Stimulated activated CD4-positive, alpha-beta T cell treated with anti-CD3 and anti-CD28 coated beads, Interleukin-4, amount 100 ng/mL, for 24 hours (primary cell): ENCODE measurements at places on chromosomes 6 and 20.

- no peak for DNase-seq
These were observed 45.0 kb downstream of the LIN28B start for GRCh38 chr6:105001906-105002305.

DNA sequence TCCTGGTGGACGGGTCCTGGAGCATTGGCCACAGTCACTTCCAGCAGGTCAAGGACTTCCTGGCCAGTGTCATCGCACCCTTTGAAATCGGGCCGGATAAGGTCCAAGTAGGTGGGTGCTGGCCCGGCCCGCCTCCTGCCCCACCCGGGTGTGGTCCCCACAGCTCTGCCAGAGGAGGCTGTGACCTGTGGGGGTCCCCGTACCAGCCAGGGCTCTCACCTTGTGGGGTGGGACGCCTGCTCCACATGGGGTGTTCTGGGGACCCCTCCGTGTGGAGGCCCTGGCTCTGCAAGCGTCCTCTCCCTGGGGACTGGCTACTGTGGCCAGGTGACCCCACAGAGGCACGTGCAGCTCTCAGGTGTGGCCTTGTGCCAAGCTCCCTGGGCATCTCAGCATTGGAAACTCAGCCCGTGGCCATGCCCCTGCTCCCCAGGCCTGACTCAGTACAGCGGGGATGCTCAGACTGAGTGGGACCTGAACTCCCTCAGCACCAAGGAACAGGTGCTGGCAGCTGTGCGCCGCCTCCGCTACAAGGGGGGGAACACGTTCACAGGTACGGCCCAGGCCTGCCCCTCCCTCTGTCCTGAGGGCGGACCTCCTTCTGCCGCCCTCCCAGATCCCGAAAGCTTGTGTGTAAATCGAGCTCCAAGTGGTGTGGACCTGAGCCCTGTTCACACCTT lies 14.7 kb downstream of the COL20A1 start:
- DNase-seq, result no peak

- DNase-seq, result no peak
These were observed 17.5 kb downstream of the SRC start for GRCh38 chr20:37363221-37364012.

DNA sequence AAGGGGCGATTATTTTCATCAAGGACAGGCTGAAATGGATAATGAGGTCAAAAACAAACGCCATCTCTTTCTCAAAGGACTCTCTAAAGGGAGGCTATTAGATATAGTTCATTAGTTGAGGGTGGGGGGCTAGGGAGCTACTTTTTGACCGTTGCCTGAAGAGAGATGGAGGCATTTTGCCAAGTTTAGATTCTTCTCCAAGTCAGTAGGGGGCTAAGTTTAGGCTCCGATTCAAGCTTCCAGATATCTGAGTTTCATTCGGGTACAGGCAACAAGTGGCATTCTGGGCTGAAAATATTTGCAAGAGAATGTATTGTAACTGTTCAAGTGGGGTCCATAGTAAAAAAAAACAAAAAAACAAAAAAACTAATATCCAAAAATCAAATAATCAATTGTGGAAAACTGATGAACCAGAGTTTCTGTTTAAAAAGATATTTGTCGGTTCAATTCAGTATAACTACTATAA lies 43.4 kb upstream of the PIM1 start:
- no peak for DNase-seq

GRCh38 chr6:25717866-25718740 lies 36.4 kb upstream of the SLC17A4 start:
- DNase-seq, result no peak

GRCh38 chr6:16730738-16731477 lies 30.4 kb downstream of the ATXN1 start:
- no peak for DNase-seq

DNA sequence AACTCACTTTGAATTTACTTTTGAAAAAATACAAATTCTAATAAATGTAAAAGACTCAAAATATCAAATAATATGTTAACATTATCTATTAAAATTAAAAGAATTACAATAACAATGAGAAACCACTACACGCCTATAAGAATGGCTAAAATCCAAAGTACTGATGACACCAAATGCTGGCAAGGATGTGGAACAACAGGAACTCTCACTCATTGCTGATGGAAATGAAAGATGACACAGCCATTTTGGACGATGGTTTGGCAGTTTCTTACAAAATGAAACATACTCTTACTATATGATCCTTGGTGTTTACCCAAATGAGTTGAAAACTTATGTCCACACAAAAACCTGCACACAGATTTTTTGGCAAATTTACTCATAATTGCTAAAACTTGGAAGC lies 15.6 kb upstream of the STX11 start:
- no peak for DNase-seq

- DNase-seq, result no peak
These were observed 29.0 kb downstream of the JARID2 start for GRCh38 chr6:15274692-15275387.

DNA sequence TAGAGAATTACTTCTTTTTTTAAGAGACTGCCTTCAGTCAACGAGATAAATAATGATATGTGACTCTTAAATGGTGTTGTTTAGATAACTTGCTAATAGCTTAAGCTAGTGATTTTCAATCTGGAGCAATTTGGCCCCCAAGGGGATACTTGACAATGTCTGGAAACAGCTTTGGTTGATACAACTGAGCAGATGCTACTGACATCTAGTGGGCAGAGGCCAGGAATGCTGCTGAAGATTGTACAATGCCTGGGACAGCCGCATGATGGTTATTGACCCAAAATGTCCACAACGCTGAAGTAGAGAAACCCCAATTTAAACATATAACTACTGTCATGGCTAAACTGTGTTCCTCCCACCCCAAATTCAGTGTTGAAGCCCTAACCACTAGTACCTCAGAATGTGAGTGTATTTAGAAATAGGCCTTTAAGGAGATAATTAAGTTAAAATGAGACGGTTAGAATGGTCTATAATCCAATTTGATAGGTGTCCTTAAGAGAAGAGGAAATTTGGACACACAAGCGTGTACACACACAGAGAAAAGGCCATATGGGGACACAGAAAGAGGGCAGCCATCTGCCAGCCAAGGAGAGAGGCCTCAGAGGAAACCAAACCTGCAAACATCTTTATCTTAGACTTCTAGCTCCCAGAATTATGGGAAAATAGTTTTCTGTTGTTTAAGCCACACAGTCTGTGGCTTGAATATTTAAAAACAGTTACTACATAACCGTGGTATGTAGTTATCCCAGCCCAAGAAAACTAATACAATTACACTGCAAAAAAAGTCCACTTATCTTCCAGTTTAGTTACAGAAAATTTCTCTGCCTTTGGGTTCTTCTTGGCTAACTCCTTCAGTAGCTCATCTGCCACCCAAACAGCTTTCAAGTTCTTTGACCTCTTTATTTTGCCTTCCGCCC lies 22.2 kb downstream of the RWDD2A start:
- peak; percentile 62 for DNase-seq

GRCh38 chr20:49594143-49594930 lies 26.4 kb upstream of the PTGIS start:
- DNase-seq, result peak; percentile 73

DNA sequence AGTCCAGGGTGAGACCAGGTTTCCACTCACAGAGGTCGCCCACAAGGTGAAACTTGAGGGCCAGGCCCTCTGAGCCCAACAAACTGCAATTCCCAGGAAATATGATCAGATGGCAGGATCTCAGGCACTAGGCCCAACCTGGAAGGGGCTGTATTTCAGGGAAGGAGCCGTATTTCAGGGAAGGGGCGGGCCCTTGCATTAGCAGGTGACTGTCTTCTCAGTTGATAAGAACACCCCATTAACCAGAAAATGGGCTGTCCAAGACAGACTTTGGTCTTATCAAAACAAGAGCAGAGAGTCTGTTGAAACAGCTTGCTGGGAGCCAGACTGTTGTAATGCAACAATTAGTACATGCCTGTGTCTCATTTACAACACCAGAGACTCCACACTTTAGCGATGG lies 10.9 kb upstream of the BNIP5 start:
- DNase-seq, result no peak

DNA sequence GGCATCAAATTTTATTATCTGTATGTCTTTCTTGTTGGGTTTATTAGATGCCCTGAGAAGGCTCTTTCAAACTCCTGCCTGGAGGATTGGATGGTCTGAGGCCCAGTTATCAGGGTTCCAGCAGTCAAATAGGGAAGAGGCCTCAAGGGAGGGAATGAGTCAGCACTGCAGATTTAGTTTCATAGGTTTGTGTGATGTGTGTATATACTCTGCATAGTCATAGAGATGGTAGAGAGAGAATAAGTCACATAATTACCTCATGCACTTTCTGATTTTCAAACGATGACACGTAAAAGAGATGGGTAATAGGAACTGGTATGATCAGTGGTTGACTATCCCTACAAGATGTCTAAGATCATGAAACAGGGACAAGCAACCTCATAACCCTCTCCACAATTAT lies 82.1 kb downstream of the ADAT2 start:
- DNase-seq, result no peak

- DNase-seq, result no peak
These were observed 462.9 kb downstream of the PREX1 start for GRCh38 chr20:48364688-48365421.

DNA sequence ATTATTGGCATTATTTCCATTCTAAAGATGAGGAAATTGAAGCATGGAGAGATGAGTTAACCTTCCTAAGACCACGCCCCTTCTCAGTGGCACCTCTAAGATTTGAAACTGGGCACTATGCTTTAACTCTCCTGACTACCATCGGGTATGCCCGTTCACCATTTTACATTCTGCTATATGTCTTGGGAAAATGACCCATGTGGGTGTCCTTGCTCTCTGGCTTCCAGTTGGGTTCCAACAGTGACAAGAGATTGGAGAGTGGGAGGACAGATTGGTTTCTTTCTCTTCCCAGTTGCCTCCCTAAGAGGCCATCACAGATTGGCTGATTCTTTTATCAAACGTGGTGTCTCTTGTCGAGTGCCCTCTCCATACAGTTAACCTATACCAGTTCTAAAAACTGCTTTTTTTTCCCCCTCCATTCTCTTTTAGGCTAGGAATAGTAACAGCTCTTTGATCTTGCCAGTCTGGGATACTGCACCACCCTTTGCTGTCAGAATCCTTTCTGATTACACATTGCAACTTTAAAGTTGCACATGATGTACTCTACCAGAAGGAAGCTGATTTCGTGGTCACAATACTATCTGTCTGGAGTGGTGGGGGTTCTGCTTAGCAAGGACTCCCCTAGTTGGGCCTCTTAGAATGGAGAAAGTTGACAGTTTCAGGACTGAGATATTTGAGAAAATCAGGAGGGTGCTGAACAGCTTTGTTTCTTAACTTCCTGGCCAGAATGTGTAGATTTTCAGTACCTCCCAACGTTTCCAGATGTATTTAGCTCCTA lies 88.0 kb upstream of the ELOVL5 start:
- no peak for DNase-seq

- DNase-seq, result no peak
These were observed 398.3 kb downstream of the LAMA2 start for GRCh38 chr6:129281168-129281796.

DNA sequence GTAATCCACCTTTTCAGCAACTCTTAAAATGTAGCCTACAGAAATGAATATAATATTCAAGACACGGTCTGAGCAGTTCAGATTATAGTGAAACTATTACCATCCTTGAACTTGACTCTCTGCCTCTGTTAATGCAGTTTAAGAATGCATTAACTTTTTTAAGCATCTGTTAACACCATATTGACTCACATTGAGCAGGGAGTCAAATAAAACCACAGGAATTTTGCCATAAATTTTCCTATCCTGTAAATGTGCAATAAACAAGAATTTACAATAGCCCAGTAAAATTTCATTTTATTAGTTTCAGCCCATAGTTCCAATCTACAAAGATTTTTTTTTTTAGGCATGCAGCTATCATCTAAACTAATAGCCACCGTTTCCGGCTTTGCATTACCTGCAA lies 239.2 kb upstream of the DEFB112 start:
- no peak for DNase-seq

DNA sequence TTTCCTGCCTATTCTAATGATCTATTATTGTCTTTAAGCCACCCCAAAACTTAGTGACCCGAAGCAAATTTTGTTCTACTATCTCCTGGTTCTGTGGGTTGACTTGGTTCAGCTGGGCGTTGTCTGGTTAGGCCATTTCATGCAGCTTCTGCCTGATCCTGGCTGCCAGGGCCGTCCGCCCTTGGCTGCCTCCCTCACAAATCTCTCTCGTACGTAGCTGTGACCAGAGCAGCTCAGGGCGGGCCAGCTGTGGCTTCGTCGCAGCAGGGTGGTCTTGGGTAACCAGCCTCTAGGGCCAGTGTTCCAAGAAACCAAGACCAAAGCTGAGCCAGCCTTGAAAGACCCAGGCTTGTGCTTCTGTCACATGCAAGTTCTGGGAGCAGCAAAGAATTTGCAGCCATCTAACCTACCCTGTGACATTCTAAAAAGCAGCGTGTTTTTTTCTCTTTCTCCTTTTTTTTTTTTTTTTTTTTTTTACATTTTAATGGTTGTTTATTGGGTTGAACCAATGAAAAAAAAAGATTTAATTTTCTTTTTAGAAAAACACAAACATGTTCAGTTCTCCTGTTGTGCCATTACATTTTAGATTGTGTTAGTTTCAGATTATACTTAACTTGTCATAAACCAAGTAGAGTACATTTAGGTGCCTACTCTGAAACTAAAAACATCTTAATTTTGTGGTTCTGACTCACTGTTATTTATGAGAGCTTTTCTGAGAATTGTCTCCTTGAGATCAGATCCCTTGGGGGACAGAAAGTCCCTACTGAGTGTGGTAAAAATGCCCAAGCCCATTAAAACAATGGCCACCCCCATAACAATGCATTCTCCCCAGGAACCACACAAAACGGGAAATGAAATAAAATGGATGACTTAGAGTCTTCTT lies 83.9 kb downstream of the ZDHHC14 start:
- no peak for DNase-seq

DNA sequence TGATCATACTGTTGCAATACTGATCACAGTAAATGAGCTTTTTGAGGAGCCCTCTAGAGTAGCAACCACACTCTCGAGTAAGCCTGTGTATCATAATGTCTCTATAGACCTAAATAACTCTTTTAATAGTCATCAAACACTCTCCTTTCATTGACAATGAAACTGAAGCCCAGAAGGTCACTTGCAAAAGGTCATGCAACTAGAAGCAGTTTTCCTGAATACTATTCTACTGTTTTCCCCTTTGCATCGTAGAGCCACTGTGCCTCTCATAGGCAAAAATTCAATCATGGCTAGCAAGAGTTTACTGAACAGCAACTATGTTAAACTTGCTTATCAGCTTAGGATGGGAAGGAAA lies 105.3 kb downstream of the HIVEP2 start:
- no peak for DNase-seq
